ENCODE measurements at places on chromosomes 7 and 10.

- no peak for DNase-seq
Measured at GRCh38 chr7:67487316-67487715, 490.7 kb downstream of the TYW1 start.

DNA sequence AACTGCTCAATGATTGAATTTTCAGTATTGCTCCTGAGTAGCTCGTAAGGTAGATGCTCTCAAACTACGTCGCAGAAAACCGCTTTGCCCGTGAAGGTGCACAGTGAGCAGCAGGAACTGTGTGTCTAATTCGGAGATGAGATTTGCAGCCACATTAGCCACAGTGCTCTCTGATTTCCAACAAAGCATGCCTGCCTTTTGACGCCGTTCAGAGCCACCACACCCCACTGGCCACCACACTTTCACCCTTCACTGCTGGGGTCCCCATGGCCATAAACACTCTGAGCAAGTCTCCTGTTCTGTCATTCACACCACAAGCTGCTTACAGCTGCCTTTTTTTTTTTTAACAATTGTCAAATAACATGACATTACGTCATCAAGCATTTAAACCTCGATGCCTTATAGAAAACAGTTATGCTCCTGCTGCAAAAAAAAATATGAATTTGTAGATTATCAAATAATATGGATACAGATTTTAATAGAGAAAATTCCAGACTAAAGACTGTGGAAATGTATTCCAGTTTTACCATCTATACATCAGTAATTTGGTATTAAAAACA lies 578.8 kb upstream of the PFKP start:
- no peak for DNase-seq

DNA sequence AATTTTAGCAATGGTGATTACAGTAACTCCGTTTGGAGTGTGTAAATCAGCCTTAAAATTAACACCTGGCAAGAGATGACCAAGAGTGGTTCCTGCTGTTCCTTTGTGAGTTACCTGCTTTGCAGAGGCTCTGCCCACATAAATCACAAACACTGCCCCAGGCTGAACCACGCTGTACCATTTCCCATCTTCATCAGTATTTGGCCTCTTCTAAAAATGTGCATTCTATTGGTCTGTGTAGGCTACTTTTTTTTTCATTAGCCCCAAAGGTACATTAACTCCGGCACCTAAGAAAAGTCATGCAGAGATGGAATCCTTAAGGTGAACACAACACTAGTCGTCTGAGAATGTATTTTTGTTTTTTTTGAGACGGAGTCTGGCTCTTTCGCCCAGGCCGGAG lies 96.1 kb downstream of the PROSER2 start:
- no peak for DNase-seq

DNA sequence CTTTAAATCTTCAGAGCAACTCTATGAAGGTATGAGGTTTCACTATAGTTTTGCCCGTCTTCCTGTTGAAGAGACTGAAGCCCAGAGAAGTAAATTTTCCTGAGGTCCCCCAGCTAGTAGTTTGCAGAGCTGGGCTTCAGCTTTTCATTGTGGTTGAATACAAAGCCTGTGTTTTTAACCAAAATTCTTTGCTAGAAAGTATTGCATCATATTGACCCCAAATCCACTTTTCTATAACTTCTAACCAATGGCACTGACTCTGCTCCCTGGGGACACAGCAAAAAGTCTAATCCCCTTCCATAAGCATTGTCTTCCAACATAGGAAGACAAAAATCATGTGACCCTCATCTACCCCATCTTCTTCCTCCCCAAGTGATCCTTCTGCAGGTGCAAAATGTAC lies 93.0 kb downstream of the KCNMA1 start:
- no peak for DNase-seq

DNA sequence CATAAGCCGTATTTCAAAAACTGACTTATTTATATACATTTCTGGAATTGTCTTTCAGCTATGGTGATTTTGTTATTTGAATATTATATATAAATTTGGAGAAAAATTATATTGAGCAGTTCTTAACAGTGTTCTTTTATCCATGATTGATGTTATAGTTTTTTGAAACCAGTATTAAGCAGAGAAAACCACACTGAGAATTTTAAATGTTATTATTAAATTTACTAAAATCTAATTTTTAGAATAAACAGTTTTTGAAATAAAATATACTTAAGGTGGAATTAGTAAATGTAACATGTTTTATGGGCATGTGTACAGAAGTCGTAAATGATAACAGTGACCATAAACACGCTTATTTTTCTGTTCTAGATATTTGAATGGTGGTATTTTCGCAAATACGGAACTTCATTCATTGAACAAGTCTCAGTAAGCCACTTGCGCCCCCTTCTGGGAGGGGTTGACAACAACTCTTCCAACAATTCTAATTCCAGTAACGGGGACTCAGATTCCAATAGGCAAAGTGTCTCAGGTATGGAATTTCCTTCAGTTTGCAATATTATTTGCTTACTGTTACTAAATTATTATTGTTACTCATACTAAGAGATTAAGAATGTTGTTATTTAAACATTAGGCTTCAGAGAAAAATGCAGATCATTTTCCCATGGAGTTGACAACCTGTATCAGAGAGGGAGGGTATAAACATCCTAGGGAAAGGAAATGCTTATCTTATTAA lies 166.1 kb downstream of the ST7 start:
- DNase-seq, result no peak

GRCh38 chr10:78062296-78062695 lies 28.6 kb downstream of the RPS24 start:
- no peak for DNase-seq

DNA sequence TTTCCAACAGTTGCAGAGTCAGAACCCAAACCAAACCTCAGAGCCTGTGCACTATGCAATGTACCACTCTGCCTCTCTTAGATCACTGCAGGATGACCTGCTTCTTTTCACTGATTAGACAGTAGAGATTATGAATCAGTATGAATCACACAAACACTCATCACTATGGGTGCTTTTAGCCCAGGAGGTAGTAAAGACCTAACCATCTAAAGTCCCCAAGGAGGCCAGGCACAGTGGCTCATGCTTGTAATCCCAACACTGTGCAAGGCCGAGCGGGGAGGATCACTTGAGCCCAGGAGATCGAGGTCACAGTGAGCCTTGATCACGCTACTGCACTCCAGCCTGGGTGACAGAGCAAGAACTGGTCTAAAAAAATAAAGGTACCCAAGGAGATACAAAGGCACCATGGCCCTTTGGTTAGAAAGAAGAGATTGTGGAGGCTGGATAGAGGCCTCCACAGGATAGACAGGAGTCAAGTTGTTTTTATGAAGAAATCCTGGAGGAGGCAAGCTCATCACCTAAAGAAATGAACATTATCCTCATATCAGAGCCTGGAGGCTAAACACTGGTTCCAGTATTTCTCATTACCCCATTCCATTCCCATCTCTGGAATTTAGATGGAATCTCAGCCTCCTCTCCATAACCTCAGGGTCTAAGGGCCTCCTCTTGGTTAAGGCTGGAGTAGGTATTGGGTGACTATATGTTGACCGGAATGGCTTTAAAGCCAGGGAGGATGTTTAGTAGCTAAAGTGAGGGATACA lies 12.9 kb downstream of the SEC31B start:
- DNase-seq, result no peak

DNA sequence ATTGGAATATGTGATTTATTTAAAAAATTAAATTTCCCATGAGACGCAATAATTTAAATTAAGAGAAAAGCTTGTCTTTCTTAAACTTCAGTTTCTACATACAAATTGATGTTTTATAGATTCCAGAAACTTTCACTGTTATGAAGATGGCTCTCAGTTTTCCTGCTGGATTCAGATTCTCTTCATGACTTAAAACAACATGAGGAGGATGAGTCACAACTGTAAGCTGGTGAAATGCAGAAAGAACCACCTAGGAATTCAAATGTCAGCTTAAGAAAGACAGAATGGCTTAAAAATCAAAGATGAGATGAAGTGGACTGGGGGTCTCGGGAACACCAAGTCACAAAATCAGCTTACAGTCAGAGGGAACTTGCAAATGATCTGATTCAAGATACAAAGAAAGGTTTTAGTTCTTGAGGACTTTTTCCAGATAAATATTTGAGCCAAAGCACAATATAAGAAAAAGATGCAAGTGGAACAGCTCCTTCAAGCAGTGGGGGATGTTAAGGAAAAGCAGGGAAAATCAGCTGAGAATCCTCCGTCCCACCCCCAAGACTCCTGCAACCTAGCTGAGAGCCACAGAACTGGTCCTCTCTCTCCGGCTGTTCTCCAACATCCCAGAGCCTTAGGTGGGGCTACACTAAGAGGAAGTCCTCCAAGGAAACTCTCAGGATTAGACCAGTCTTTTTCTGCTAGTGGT lies 279.8 kb downstream of the KCNMA1 start:
- no peak for DNase-seq

DNA sequence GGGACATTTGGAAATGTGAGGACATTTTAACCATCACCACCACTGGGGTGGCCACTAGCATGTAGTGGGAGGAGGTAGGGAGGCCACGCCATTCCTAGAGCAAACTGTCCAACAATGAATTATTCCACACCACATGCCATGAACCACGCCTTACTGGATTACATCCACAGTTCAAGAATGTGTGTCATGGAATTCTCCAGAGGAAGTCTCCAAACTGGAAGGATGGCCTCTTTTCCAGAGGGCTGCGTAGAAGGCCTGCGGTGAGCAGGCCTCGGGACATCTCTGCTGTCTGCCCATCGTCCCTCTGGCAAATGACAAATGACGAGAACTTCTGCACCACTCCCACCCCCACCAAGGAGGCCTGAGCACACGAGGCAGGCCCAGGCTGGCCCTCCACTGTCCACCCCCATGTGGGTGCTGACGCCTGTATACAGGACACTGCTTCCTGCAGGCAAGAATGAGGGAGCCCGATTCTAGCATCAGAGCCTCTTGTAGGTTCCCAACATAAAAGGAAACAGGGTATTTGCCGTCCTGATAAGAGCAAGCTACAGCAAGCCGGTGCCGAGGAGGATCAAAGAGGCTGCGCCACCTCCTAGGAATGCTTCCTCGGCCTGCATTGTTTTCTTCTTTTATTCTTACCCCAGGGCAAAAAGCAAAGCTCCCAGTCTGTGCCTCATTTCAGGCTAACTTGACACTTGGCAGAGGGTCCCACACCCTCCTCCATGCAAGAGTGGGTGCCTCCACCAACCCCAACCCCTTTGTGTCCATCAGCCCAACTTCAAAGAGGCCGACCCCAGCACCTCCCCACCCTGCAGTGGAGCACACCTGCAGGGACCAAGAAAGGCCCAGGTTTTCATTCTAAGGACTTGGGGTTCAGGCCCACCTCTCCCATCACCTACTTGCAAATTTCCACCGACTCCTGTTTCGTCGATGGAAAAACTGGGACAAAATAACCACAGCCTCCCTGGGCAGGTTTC lies 23.9 kb downstream of the TNS3 start:
- DNase-seq, result no peak

- DNase-seq, result no peak
Measured at GRCh38 chr7:82167558-82168314, 275.8 kb downstream of the CACNA2D1 start.

- DNase-seq, result no peak
Measured at GRCh38 chr10:30092151-30092790, 32.9 kb upstream of the JCAD start.

- no peak for DNase-seq
Measured at GRCh38 chr7:45390731-45391130, 183.4 kb upstream of the ADCY1 start.

GRCh38 chr7:5502721-5503243 lies 79.1 kb upstream of the TNRC18 start:
- DNase-seq, result no peak

DNA sequence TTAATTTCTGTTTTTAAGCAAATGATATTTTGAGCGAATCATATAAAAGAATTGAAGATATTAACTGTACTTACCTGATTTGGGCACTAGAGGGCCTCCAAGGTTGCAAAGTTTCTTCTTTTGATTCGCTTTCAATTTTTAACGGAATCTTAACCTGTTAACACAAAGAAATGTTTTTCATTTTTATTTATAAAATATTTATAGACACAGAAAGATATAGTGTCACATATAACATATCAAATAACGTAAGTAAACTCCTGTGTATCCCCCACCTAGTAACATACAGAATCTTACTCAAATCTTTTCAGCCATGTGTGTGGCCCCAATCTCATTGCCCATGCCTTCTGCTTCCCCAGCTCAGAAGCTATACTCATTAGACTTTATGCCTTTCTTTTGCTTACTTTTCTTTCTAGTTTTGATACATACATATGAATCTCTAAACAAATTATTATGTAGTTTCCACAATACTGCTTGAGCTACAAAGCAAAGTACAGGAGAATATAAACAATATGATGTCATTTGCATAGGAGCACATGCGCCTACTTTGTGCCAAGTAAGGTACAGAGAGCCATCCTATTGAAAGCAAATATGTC lies 49.5 kb upstream of the ZPBP start:
- no peak for DNase-seq

GRCh38 chr7:159272739-159273138 lies 128.1 kb upstream of the VIPR2 start:
- no peak for DNase-seq

GRCh38 chr10:25768167-25768566 lies 165.9 kb upstream of the MYO3A start:
- DNase-seq, result no peak

DNA sequence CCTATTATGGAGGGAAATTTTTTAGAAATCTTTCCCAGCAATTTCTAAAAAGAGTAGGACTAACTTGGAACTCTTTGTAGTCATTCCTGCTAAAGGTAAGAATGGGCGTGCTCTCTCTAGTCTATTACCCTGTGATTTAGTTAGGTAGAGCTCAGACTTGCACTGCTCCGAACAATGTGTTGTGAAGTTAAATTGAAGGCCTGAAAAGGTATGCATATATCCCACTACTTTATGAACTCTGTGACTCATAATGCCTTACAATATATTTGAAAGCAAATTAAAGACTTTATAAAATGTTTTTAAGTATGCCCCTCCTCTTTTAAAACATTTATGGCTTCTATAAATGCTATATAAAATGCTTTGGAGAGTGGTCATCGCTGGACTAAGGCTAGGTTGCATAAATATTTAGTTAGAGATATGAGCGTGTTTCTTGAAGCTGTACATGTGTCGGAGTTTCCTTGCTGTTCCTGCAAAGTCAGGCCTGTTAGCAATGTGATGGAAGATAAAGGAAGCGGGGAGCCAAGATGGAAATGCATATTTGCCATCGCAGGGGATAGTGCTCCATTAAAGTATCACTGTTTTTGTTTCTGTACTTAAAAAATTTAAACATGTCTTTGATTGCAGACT lies 761.4 kb downstream of the LRMDA start:
- no peak for DNase-seq

- DNase-seq, result no peak
Measured at GRCh38 chr10:119421891-119422681, 120.4 kb downstream of the RGS10 start.

- DNase-seq, result peak; percentile 69
Measured at GRCh38 chr10:102645388-102645740, 1.1 kb downstream of the TRIM8 start.

GRCh38 chr10:6579904-6580278 lies at the start of gene PRKCQ:
Gene PRKCQ, minus strand, starts transcription at chr10:6580276. Its CDS starts 65,141 bp downstream, at chr10:6515135.
- no peak for DNase-seq

GRCh38 chr10:78410046-78410965 lies 376.6 kb downstream of the RPS24 start:
- no peak for DNase-seq

GRCh38 chr7:69640925-69641594 lies 42.8 kb downstream of the AUTS2 start:
- no peak for DNase-seq
